HL-60 (cell line): ENCODE measurements at places on chromosomes 12 and 14.

- DNase-seq: no peak
Measured at GRCh38 chr14:99503848-99504453, 22.7 kb downstream of the CCNK start.

DNA sequence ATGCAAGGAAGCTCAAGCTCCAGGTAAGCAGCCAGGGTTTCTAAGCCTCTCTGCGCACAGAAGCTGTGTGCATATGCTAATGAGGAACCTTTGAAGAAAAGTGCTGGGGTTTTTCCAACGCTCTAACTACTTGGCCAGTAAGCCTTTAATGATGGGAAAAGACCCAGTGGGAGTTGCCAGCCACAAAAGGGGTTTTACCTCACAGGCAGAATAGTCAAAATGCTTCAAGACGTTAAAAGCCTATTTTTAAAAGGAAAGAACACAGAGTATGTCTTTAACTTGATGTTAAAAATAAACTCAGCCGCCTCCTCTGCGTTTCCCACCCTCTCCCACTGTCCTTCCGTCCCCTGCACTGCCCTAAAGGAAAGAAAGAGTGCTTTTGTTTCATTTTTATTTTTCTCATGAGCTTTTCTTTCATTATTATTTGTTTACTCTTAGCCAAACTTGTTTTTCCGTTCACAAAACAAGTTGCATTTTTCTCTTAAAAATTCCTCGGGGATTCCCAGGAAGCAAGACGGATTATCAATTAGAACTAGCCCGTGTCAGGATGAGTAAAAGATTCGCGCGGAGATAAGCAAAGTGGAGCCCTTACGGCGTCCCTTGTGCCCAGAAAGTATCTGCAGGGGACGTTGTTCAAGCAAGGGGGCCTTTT is 209.8 kb upstream of the NUDT4 start:
- no peak for DNase-seq

GRCh38 chr12:77102691-77103090 is 37.3 kb upstream of the E2F7 start:
- DNase-seq: no peak

DNA sequence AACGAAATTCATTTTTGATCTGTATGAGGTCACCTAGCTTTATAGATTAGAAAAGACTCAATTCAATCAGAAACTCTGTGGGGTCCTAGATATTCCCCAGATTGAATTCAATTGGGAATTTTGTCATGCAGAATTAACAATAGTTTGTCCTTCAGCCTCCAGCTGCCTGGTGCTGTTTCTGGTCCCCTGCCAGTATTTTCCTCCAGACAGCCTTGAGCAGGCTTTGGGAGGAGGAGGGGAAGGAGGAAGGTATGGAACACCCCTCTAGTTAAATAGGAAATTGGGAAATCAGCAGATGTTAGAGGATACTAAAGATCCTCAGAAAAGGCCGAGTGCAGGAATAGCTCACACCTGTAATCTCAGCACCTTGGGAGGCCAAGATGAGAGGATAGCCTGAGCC is 10.6 kb downstream of the GRIP1 start:
- DNase-seq: no peak

GRCh38 chr12:91883811-91884210 is 261.8 kb downstream of the BTG1 start:
- no peak for DNase-seq

- DNase-seq: no peak
Measured at GRCh38 chr14:84592770-84593169, 937.2 kb upstream of the FLRT2 start.

DNA sequence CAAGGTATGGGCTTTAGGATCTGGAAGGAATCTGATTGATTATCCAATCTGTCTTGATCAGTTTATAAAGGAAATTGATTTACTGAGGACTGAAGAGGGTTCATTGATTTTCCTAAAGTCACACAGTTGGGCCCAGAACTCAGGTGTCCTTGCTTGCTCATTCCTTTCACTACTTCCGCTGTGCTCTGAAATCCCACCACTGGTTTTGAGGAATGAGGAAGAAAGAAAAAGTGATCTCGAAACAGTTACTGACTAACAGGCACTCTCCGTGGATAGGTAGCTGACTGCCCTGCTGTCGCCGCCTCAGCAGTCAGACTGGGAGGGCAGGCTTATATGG is at the start of gene FITM1:
Gene FITM1 (plus strand): TSS at position 280 of the 337 bp plus-strand sequence. CDS start 905 bp downstream, outside the sequence.
- no peak for DNase-seq

GRCh38 chr12:27573972-27574371 is 50.0 kb downstream of the PPFIBP1 start:
- no peak for DNase-seq

DNA sequence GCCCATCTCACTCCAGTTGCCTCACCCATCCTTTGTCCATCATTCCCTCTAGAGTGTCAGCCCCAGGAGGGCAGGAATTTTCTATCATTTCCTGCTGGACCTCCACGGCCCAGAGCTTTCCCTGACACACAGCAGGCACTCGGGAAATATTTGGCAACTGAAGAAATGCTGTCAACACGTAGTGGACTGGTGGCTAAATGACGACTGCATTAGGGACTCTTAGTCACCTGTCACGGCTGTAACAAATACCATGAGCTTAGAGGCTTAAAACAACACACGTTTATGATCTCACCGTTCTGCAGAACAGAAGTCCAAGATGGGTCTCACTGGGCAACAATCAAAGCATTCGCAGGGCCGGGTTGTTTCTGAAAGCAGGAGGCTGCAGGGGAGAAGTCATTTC is 91.3 kb downstream of the PHETA1 start:
- DNase-seq: no peak

- no peak for DNase-seq
Measured at GRCh38 chr14:101196795-101197590, 293.5 kb upstream of the RTL1 start.

DNA sequence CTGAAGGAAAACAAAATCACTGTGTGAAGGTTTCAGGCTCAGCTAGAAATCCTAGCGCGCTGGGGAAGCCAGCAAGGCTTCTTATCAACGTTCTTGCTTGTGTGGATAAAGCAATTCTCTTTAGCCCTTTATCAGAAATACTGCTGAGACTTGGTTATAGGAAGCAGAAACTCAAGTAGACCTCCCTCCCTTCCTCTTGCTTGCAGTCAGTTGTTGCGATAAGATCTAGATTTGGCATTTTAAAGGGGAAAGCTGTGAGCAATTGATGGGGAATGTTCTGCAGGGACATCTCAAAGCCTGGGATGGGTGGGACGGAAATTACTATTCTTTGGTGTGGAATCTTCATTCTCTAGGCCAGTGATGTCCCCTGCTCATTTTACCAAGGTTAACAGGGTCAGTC is 76.4 kb upstream of the ANO4 start:
- no peak for DNase-seq

GRCh38 chr14:105894125-105894977 is 368.0 kb downstream of the TMEM121 start:
- no peak for DNase-seq

- no peak for DNase-seq
Measured at GRCh38 chr12:117521867-117522266, 160.4 kb upstream of the NOS1 start.

GRCh38 chr12:45219621-45220020 is 3.7 kb downstream of the ANO6 start:
- DNase-seq: no peak

DNA sequence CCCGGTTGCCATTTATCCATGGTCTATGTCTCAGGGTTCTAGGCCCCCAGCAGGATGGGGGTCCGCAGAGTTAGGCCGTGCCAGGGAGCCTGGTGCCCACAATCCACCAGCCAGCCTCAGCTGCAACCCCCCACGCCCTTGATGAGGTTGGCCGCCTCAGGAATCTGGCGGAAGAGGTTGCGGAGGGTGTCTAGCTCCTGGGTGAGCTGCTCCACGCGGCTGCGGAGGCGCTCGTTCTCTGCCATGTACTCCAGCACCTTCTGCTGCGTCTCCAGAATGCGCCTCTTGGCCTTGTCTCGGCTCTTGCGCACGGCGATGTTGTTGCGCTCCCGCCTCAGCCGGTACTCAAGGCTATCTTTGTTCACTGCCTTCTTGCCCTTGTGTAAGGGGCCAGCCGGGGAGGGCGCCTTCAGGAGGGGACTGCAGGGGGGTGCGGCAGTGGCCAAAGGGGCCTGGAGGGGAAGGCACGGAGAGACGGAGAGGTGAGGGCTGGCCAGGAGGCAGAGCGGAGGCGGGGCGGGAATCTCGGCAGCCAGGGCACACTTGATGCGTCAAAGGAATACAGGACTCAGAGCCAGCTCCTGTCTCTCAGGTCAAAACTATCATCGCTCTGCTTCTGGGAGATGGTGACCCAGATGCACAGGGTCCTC is 1.6 kb downstream of the CEBPE start:
- peak; percentile 51 for DNase-seq

DNA sequence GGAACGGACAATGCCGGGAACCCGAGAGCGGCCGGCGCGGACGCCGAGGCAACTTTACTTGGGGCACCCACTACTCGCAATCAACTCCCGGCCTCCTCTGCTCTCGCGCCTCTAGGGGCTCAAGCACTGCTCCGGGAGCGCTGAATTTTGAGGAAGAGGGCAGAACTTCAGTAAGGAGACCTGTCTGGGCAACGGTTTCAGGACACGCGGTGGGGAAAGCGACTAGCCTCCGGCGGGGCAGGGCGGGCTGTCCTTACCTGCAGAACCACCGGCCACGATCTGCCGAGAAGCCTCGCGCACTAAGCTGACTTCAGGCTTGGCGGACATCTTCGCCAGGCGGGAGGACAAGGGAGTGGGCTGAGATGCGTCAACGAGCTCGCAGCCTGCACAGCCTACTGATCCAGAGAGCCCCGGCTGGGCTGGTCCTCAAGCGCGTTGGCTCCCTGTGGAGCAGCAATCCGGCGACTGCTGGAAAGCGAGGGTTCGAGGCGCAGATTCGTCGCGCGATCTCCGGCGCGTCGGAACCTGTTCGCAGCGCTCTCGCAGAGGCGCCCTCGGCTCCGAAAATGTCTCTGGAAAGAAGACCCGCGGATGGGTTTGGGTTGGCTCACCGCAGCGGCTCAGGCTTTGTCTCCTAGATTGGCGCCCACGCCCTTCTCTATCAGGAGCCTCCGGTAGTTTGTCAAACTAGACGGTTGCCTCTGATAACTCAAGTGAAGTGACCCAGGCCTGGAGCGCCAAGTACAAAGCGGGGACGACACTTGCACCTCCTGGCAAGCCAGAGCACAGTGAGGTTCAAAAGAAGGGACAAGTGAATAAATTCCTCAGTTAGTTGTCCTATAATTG is at the start of gene SLC25A21:
Gene SLC25A21 (minus strand): TSS at position 583 of the 846 bp plus-strand sequence.
- DNase-seq: no peak

- DNase-seq: no peak
Measured at GRCh38 chr14:67031920-67032774, 157.1 kb upstream of the GARIN2 start.

GRCh38 chr14:93007225-93007997 is 84.5 kb downstream of the CHGA start:
- no peak for DNase-seq

DNA sequence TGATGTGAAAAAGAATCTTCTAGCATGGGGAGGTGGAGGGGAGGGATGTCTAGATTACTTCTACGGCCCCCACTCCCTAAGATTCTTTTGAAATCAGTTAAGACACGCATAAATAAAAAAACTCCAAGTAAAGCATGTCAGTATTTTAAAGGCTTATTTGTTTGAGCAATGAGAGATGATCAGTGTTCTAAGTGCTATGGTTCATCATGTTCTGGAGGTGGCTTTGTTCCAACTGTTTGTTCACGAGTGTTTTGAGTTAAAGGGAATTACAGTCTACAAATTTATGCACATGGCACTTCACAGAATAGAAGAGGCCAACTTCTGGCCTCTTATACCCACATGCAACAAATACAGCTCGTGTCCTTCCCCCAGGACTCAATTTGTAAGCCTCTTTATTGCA is 394.9 kb downstream of the RAD51B start:
- DNase-seq: no peak

- no peak for DNase-seq
Measured at GRCh38 chr12:80692114-80692513, 15.3 kb upstream of the MYF6 start.

- DNase-seq: no peak
Measured at GRCh38 chr12:30100741-30101140, 317.0 kb upstream of the TMTC1 start.

- no peak for DNase-seq
Measured at GRCh38 chr14:55546212-55546874, 33.7 kb upstream of the KTN1 start.

- DNase-seq: no peak
Measured at GRCh38 chr14:85235868-85236267, 294.1 kb upstream of the FLRT2 start.

GRCh38 chr12:5910790-5911548 is 34.1 kb downstream of the ANO2 start:
- no peak for DNase-seq

- DNase-seq: no peak
Measured at GRCh38 chr14:97056086-97056485, 258.9 kb downstream of the VRK1 start.

- DNase-seq: no peak
Measured at GRCh38 chr14:53767566-53767965, 189.1 kb downstream of the BMP4 start.

DNA sequence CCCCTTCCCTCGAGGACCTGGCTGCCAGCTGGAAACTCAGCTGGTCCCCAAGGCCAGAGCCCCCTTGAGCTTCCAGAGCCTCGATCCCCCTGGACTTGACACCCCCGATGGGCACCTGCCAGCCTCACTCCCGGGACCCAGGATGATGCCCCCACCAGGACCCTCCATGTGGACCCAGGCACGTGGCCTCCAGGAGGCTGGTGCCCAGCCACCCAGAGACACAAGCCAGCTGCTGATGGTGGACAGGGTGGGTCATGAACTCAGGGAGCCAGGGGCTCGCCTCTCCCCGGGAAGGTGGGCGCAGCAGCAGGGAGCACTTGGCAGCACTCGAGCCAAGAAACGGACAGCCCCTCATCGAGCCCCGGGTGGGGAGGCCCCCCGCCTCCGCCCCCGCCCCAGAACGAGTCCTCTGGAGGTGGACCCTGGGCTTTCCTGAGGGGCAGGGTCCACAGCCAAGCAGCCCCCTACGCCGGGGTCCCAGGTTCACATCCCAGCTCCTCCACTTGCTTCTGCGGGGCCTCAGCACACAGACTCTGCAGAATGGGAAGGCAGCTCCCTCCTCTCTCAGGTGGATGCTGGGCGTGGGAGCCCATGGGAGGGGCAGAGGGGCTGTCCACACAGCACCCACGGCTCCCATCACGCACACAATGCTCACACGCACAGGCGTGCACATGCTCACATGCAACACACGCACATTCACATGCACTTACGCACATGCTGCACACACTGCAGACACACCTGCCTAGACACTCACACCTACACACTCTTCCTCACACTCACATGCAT is 12.1 kb downstream of the C14orf180 start:
- no peak for DNase-seq

DNA sequence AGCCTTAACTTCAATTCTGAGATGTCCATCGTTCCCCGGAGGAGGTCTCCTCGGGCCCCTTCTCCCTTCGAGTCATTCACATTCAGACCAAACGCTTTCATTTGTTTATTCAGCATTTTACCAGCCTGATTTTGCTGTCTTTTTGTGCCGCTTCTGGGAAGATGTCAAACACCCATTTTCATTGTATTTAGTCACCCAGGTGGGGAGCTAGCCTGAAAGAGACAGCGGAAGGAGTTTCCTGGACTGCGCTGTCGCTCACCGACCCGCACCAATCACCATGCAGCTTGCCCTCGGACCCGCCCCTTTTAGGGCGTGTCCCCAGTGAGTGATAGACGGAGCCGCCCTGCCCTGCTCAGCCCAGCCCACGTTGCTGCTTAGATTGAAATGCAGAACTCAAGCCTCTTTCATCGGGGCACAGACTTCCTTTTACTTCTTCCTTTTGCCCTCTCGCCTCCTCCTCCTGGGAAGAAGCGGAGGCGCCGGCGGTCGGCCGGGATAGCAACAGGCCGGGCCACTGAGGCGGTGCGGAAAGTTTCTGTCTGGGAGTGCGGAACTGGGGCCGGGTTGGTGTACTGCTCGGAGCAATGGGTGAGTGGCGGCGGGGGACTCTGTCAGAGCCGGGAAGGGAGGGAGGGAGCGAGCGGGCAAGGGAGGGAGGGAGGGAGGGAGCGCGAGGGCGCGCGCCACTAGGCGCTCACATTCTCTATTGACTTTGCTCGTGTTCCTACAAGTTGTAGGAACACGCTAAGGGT is at the start of gene PAX9:
Gene PAX9 (plus strand): TSS at position 355 of the 752 bp plus-strand sequence. CDS start 230 bp downstream, at position 585.
- peak; percentile 54 for DNase-seq
